ENCODE measurements at places on chromosomes 12 and 14.

GRCh38 chr12:132622437-132623071 is 4.0 kb downstream of the P2RX2 start:
- DNase-seq = no peak
- peaks cover 14% of the 10 kb centered on the region for H3K36me3 ChIP-seq
- H3K4me1 ChIP-seq = peaks cover 4% of the 10 kb centered on the region

- no peak overlapping the region for H3K4me3 ChIP-seq
- H3K36me3 ChIP-seq = no peaks in the 10 kb centered on the region
- DNase-seq = no peak
- no peaks in the 10 kb centered on the region for H3K4me1 ChIP-seq
- no peak overlapping the region for H3K27ac ChIP-seq
- H3K27me3 ChIP-seq = no peaks in the 10 kb centered on the region
These were observed 258.5 kb downstream of the NOVA1 start for GRCh38 chr14:26339381-26339780.

GRCh38 chr12:93500667-93501066 is 33.4 kb downstream of the MRPL42 start:
- no peaks in the 10 kb centered on the region for H3K27me3 ChIP-seq
- no peak overlapping the region for H3K4me3 ChIP-seq
- H3K4me1 ChIP-seq = peaks cover 26% of the 10 kb centered on the region
- no peak overlapping the region for H3K27ac ChIP-seq
- H3K36me3 ChIP-seq = peaks cover 29% of the 10 kb centered on the region

- no peaks in the 10 kb centered on the region for H3K4me1 ChIP-seq
- no peak for DNase-seq
- H3K4me3 ChIP-seq = no peak overlapping the region
- H3K27ac ChIP-seq = no peak overlapping the region
These were observed 429.3 kb upstream of the SOX5 start for GRCh38 chr12:24378548-24379407.

DNA sequence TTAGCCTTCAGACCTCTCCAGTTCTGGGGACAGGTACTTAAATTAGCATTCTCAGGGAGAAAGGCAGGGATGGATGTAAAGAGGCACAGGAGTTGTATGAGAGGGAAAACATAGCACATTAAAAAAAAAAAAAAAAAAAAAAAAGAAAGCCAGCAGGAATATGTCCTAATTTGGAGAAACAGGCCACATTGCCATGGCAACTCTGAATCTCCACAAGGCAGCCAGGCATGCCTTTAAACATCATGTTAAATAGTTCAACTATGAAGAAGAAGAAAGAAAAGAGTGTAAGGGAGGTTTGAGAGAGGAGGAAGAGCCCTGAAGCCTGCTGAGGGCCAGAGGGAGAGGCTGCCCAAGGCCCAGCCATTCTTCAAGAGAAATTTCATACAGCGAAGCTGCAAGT is 145.8 kb downstream of the GRIN2B start:
- no peak for DNase-seq
- H3K27ac ChIP-seq = no peak overlapping the region
- H3K4me3 ChIP-seq = no peak overlapping the region
- no peaks in the 10 kb centered on the region for H3K4me1 ChIP-seq
- no peaks in the 10 kb centered on the region for H3K36me3 ChIP-seq
- peaks cover 4% of the 10 kb centered on the region for H3K27me3 ChIP-seq

GRCh38 chr12:101475751-101476305 is 692 bp downstream of the SPIC start:
- peaks cover 10% of the 10 kb centered on the region for H3K27me3 ChIP-seq
- H3K4me1 ChIP-seq = no peaks in the 10 kb centered on the region
- no peak overlapping the region for H3K27ac ChIP-seq
- no peak for DNase-seq
- H3K36me3 ChIP-seq = no peaks in the 10 kb centered on the region

DNA sequence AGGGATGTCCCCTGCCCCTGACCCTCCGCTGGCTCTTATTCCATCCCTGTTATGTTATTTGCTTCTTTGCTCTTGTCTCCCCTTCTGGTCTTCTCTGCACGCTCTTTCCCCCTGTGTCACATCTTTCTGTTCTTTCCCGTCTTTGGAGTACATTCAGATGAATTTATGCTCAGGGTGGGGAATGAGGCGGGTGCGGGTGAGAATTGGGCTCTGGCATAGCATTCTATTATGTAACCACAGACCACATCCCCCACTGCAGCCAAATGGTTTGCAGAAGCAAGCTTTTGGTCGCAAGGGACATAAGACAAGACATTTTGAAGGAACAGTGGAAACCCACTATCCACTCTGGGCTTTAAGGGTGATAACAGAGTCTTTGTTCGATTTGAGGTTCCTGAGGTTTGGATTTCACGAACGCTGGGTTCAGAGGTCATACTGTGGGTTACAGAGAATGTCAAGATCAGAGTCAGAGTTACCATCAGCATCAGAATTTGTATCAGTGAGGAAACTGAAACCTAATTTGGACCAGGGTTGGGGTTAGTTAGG is 3.8 kb downstream of the ENDOU start:
- peaks cover 48% of the 10 kb centered on the region for H3K4me1 ChIP-seq
- no peaks in the 10 kb centered on the region for H3K27me3 ChIP-seq
- no peak overlapping the region for H3K4me3 ChIP-seq
- no peaks in the 10 kb centered on the region for H3K36me3 ChIP-seq

DNA sequence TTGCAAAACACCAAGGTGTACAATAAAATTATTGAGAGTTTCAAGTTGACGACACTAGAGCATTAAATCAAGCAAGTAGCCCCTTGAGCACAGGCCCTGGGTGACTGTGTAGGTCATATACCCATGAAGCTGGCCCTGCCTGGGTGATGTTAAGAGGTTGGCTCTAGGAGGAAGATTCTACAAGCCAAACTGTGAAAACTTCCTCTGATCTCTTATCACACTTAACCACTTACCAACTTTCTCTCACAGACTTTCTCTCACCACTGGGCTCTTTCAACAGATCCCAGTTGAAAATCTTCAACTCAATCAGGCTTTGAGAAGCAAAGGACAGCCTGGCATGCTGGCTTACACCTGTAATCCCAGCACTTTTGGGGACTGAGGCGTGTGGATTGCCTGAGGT is 186.9 kb upstream of the BTG1 start:
- H3K27ac ChIP-seq = no peak overlapping the region
- peaks cover 6% of the 10 kb centered on the region for H3K36me3 ChIP-seq
- peaks cover 24% of the 10 kb centered on the region for H3K4me1 ChIP-seq
- H3K27me3 ChIP-seq = peaks cover 12% of the 10 kb centered on the region

DNA sequence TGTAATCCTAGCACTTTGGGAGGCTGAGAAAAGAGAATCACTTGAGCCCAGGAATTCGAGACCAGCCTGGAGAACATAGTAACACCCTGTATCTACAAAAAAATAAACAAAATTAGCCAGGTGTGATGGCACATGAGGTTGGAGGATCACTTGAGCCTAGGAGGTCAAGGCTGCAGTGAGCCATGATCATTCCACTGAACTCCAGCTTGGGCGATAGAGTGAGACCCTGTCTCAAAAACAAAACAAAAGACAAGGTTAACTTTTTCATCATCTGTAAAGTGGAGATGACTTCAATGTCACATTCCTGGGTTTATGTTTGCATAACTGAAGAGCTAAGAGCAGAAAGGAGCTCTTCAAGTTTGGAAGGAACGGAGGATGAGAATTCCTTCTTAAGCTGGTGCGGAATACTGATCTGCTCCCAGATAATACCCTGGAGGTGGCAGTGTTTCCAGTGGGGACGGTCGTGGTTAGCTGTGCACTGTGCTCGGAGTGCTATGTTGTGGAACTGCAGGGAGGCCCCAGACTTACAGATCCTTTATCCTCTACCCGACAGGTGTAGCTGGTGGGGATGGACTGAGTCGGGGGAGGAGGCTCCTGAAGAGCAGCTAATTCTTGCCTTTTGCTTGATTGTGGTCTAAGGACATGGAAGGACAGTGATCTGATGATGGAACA is 22.5 kb upstream of the BICD1 start:
- H3K36me3 ChIP-seq = no peaks in the 10 kb centered on the region
- DNase-seq = no peak
- H3K4me3 ChIP-seq = no peak overlapping the region
- H3K27ac ChIP-seq = no peak overlapping the region

GRCh38 chr12:62625228-62625627 is 158.6 kb downstream of the MON2 start:
- H3K27me3 ChIP-seq = peaks cover 36% of the 10 kb centered on the region
- no peaks in the 10 kb centered on the region for H3K4me1 ChIP-seq
- H3K4me3 ChIP-seq = no peak overlapping the region
- no peak for DNase-seq
- no peaks in the 10 kb centered on the region for H3K36me3 ChIP-seq
- H3K27ac ChIP-seq = no peak overlapping the region

- no peaks in the 10 kb centered on the region for H3K27me3 ChIP-seq
- no peak overlapping the region for H3K4me3 ChIP-seq
- peaks cover 9% of the 10 kb centered on the region for H3K36me3 ChIP-seq
- H3K4me1 ChIP-seq = peaks cover 10% of the 10 kb centered on the region
These were observed 105.4 kb downstream of the DIP2B start for GRCh38 chr12:50610171-50610570.

DNA sequence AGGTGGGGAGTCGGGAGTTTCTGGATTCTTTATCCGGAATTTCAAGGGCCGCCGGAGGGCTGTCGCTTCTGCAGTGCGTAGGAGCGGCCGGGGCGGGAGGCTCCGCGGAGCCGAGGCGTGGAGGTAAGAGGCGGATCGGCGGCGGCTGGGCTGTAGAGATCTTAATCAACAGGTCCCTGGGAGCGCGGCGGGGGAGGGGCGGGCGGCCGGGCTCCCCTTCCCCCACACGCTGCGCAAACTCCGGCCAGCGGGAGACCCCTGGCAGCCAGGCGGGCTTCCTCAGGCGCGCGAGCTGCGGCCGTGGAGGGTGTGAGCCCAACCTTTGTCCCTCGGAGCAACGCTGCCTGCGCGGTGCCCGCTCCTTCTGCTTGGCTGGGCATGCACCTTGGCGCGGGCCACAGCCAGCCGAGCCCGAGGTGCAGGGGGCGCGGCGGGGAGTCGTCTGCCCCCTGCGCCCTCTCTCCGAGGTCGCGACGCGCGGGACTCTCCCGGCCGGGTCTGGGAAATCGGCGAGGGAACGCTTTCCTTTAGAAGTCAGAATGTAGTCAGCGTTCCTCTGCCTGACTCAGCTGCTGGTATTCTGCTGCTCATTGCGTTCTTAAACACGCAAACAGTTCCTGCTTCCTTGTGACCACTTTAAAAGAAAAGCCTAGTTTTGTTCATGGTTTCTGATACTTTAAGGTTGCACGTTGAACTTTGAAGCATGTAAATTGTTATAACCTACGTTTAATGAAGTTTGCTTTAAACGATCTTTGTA is at the start of gene PALS1:
Gene PALS1, plus strand, starts transcription at position 25 of the 757 bp plus-strand sequence. CDS start 37,736 bp downstream, outside the sequence.
- H3K27ac ChIP-seq = peak within 1 kb of the TSS; percentile 80
- no peak for DNase-seq
- H3K4me3 ChIP-seq = peak within 1 kb of the TSS; percentile 87
- H3K27me3 ChIP-seq = peaks cover 20% of the 10 kb centered on the region
- peaks cover 18% of the 10 kb centered on the region for H3K4me1 ChIP-seq

GRCh38 chr12:105967038-105967776 is 171.5 kb downstream of the NUAK1 start:
- DNase-seq = no peak
- H3K27ac ChIP-seq = no peak overlapping the region
- no peak overlapping the region for H3K4me3 ChIP-seq
- no peaks in the 10 kb centered on the region for H3K36me3 ChIP-seq
- H3K27me3 ChIP-seq = no peaks in the 10 kb centered on the region

- H3K4me3 ChIP-seq = no peak overlapping the region
- H3K27me3 ChIP-seq = no peaks in the 10 kb centered on the region
- no peak overlapping the region for H3K27ac ChIP-seq
- no peaks in the 10 kb centered on the region for H3K36me3 ChIP-seq
These were observed 158.8 kb upstream of the NPAS3 start for GRCh38 chr14:32779840-32780239.

- H3K4me3 ChIP-seq = no peak overlapping the region
- no peaks in the 10 kb centered on the region for H3K36me3 ChIP-seq
- H3K4me1 ChIP-seq = no peaks in the 10 kb centered on the region
- no peaks in the 10 kb centered on the region for H3K27me3 ChIP-seq
These were observed 309.5 kb downstream of the ATXN7L3B start for GRCh38 chr12:74847169-74847568.

DNA sequence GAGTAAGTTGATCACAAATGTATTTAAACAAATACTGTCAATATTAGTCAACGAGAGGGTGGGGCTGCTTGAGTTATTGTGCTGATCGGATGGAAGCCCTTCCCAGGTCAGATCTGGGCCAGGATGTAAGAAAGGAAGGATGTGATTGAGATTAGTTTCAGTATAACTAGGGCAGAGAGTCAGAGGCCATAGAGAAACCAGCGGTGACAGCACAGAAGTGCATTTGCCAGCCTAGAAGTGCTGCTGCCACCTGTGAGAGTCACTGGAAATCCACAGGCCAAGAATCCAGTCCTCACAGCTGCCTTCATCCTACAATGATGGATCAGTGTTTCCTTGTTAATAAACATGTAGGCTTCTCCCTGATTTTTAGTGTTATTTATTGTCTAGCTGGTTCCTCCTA is 9.8 kb upstream of the FERMT2 start:
- DNase-seq = no peak
- no peak overlapping the region for H3K4me3 ChIP-seq
- H3K36me3 ChIP-seq = no peaks in the 10 kb centered on the region
- peaks cover 6% of the 10 kb centered on the region for H3K27me3 ChIP-seq
- H3K27ac ChIP-seq = no peak overlapping the region
- no peaks in the 10 kb centered on the region for H3K4me1 ChIP-seq

- H3K27ac ChIP-seq = no peak overlapping the region
- no peak overlapping the region for H3K4me3 ChIP-seq
- DNase-seq = no peak
- H3K4me1 ChIP-seq = no peaks in the 10 kb centered on the region
These were observed 137.1 kb upstream of the AEBP2 start for GRCh38 chr12:19302100-19302640.

GRCh38 chr12:90343966-90344365 is 611.0 kb downstream of the CCER1 start:
- H3K27ac ChIP-seq = no peak overlapping the region
- no peaks in the 10 kb centered on the region for H3K27me3 ChIP-seq
- no peaks in the 10 kb centered on the region for H3K4me1 ChIP-seq
- no peak overlapping the region for H3K4me3 ChIP-seq

GRCh38 chr14:77469539-77469938 is 11.6 kb downstream of the AHSA1 start:
- no peak overlapping the region for H3K27ac ChIP-seq
- no peak for DNase-seq
- H3K27me3 ChIP-seq = peaks cover 3% of the 10 kb centered on the region
- H3K4me3 ChIP-seq = no peak overlapping the region
- H3K36me3 ChIP-seq = peaks cover 33% of the 10 kb centered on the region

DNA sequence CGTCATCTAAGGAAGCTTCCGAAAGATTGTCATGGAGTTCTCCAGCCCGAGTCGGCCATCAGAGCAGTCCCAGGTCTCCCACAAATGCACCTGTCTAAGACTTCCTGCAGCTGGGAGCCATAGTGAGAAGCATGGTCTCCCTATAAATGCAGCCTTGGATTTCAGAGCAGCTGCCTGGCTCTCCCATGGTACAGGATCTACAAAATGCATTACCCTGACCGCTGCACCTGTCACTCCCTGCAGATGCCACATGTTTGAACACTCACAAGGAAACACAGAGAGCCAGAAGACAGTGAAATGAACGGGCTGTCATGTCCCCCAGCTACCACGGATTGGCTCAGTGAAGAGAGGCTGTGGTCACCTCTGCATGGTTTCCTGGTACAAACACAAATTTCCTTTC is 702.7 kb downstream of the MED13L start:
- H3K27ac ChIP-seq = no peak overlapping the region
- H3K36me3 ChIP-seq = no peaks in the 10 kb centered on the region
- no peak for DNase-seq
- H3K4me3 ChIP-seq = no peak overlapping the region

- H3K36me3 ChIP-seq = no peaks in the 10 kb centered on the region
- no peak overlapping the region for H3K27ac ChIP-seq
- H3K4me3 ChIP-seq = no peak overlapping the region
These were observed 49.3 kb downstream of the TRPV4 start for GRCh38 chr12:109783965-109784244.

- H3K27ac ChIP-seq = peak overlapping the region; percentile 12
- H3K27me3 ChIP-seq = peaks cover 4% of the 10 kb centered on the region
- peaks cover 34% of the 10 kb centered on the region for H3K4me1 ChIP-seq
- H3K36me3 ChIP-seq = peaks cover 9% of the 10 kb centered on the region
- DNase-seq = peak; percentile 41
These were observed 43.7 kb downstream of the KDM2B start for GRCh38 chr12:121536899-121537813.
